Keratinocyte (primary cell): ENCODE measurements at places on chromosomes 13 and 19.

- DNase-seq, result no peak
These were observed 52.8 kb downstream of the MCF2L start for GRCh38 chr13:113021811-113022210.

- DNase-seq, result no peak
These were observed 46.5 kb downstream of the RFX2 start for GRCh38 chr19:6063576-6064335.

DNA sequence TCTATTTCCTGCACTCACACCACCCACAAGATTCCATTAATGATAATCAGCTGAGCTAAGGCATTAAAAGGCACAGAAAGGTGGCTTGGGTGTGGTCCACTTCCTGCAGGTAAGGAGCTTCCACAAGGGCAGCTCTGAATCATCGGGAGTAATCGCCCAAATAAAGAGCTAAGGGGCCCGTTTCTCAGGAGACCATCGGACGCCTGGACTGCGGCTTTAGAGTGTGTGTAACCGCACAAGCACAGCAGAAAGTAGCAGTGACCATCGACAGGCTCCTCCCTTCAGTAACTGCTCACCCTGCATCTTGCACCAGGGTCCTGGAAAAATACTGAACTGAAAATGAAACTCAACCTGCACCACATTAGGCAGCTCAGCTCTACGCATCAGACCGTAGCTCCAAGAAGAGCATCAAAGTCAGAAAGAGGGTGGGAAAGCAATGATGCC is 6.0 kb downstream of the STK24 start:
- DNase-seq, result no peak

DNA sequence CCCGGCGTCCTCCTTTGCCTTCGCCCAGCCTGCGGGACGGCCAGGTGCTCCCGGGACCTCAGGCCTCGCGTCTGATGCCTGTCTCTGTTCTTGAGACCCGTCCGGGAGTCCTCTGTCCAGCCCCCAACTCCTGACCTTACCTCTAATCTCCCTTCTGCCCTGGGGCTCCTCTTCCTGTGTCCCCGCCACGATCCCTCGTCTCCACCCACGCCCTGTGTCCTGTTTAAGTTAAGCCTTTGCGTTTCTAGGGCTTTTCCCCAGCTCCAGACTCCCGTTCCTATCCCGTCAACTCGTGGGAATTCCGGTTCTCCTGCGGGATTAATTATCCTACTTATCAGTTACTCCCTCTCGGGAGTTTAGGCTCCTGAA is 686 bp downstream of the LENG8 start:
- DNase-seq, result no peak

- no peak for DNase-seq
These were observed 129.9 kb downstream of the RNF17 start for GRCh38 chr13:24893863-24894262.

DNA sequence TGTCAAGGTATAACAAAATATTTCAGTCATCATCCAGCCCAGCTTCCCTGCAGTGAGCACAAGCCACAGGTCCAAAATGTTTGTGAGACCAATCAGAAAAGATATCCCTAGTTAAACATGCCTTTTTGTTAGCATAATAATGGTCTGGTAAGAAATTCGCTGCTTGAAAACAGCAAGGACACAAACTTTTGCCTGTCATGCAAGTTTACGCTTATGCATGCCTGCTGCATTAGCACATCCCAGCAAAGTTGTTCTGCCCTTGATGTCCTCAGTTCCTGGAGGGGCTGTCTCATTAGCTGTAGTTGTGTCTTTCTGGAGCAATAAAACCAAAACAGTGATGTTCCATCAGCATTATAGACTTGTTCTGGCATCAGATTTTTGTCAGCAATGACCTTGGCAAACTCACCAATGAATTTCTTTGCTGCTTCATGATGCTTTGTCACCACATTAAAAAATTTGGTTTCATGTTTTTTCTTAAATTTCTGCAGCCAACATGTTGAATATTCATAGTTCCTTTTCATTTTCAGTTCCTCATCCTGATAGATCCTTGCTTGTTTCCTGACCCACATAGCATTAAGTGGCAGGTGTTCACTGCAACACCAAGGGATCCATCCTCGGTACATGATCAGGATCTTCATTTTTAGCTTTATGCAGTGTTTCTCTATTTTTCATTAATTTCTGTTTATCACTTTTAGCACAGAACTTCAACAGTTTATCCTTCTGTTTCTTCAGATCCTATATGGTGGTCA is 72.0 kb upstream of the GPR183 start:
- DNase-seq, result no peak

- DNase-seq, result no peak
These were observed 933 bp upstream of the UQCR11 start for GRCh38 chr19:1606138-1606651.

GRCh38 chr13:95926231-95926630 is 127.0 kb downstream of the UGGT2 start:
- DNase-seq, result no peak

GRCh38 chr19:30206187-30206586 is 166.0 kb upstream of the ZNF536 start:
- no peak for DNase-seq

- DNase-seq, result no peak
These were observed 19.4 kb downstream of the ZNF816 start for GRCh38 chr19:52943134-52943883.

- DNase-seq, result no peak
These were observed 64.1 kb upstream of the OXGR1 start for GRCh38 chr13:97058391-97058790.

- no peak for DNase-seq
These were observed 20.3 kb downstream of the LYL1 start for GRCh38 chr19:13082192-13083007.

DNA sequence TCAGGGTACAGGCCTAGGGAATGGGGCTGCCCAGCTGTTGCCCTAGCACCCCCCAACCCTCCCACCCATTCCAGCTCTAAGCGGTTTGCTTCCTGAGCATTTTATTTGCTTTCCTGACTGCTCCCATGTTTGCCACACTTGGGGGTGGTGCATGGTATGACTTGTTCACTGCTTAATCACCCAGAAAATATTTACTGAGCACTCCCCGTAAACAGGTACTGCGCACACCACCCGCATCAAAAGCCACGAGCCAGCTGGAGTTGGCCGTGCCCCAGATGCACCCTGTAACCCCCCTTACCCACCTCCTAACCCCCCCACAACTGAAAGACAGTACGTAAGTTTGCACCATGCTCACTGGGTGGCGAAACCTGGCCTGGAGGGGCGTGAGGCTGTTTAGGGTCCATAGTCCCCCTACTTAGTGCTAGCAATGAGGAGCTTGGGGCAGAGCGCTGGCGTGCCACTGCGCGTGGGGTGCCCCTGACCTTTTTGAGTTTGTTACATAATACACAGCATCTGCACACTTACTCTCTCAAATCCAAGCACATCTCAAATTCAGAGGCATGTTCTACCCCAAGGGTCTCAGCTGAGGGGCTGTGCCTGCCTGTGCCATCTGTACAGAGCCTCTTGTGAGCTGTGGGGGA is 29.8 kb downstream of the DPF1 start:
- DNase-seq, result no peak

DNA sequence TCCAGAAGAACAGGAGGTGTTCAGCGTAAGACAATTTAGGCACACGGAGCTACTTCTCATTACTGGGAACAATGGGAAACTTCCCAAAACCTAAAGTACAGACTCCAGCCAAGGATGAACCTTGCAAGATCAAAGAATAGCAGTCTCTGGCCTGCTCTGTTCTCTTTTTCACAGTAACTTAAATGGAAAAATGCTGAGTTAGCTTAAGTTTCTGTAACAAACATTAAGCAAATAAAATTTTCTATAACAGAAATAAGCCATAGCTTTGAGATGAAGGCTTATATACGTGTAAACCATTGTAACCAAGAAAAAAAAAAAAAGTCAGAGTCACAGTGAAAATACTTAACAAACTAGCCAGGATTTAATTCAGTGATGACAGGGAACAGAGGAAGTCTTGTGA is 18.2 kb upstream of the ZNF460 start:
- DNase-seq, result no peak

DNA sequence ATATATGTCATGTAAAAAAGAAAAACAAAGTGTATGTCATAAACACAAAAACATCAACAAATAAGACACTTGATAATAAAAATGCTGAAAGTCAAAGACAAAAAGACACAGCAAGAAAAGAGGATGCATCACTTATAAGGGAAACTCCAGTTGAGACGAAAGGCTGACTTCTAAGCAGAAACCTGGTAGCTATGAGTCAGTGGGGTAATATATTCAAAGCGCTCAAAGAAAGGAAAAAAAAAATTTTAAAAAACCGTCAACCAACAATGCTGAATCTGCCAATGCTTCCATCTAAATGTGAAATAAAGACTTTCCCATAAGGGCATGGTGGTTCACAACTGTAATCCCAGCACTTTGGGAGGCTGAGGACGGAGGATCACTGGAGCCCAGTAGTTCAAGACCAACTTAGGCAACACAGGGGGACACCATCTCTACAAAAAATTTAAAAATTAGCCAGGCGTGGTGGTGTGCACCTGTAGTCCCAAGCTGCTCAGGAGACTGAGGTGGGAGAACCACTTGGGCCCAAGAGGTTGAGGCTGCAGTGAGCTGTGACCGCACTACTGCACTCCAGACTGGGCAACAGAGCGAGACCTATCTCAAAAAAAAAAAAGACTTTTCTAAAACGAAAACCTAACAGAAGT is 24.0 kb downstream of the USP12 start:
- DNase-seq, result no peak

GRCh38 chr13:111031531-111031961 is 83.6 kb upstream of the ARHGEF7 start:
- no peak for DNase-seq

GRCh38 chr13:24763596-24764275 is at the start of gene RNF17:
Gene RNF17 (plus strand): TSS chr13:24764169. CDS start chr13:24764204, 35 bp downstream.
- DNase-seq, result no peak

- DNase-seq, result no peak
These were observed 232.9 kb downstream of the FOXO1 start for GRCh38 chr13:40433577-40433976.

GRCh38 chr19:10352764-10353671 is 13.6 kb upstream of the ICAM3 start:
- DNase-seq, result no peak

DNA sequence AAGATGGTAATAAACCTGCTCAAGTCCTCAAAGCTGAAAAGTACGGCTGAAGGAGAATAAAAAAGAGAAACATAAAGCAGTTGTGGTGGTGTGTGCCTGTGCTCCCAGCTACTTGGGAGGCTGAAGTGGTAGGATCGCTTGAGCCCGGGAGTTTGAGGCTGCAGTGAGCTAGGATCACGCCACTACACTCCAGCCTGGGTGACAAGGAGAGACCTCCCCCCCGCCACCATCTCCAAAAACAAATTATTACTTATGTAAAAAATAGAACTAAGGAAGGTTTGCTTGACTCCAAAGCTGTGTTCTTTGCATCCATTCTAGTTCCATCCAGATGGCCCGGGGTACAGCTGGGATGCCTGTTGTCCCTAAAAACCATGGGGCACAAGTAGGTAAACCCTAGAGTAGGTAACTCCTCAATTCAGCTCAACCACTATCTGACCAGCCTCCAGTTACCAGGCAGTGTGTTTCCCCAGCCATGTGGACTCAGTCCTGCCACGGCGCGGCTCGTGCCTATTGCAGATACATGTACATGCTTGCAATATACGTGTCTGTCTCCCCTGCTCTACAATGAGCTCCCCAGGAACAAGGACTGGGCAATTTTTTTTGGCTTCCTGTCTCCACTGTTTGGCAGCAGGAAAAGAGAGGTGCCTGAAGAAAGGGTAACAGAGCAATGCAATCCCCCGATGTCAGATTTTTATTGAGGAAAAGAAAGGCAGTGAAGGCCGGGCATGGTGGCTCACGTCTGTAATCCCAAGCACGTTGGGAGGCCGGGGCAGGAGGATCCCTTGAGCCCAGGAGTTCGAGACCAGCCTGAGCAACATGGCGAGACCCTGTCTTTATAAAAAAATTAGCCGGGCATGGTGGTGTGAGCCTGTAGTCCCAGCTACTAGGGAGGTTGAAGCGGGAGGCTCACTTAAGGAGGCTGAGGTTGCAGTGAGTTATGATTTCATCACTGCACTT is 101.3 kb downstream of the GNG7 start:
- DNase-seq, result no peak
